ENCODE measurements at places on chromosomes 5 and 9.

- peak; percentile 16 for DNase-seq
Measured at GRCh38 chr5:150103678-150104549, 17.6 kb upstream of the CSF1R start.

GRCh38 chr5:101679816-101680215, 616.3 kb downstream of the SLCO4C1 start:
- DNase-seq: no peak

GRCh38 chr5:132629230-132629944, 28.6 kb upstream of the IL13 start:
- no peak for DNase-seq

DNA sequence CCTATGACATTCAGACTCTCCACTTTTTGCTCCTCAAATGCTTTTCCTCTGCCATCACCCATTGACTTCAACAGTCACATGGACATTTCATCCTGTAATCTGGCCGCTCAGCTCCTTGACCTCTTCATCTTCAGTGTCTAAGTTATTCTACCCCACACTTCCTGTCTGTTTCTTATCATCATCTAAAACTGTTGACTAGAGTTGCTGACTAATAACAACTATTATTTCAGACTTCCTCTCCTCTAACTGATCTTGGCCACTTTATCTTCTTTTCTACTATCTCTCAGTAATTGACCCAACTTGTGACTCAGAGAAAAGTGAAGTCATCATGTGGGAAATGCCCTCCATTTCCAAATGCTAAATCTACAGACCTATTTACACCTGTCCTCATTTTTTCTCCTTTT, 254.7 kb upstream of the TRPC7 start:
- no peak for DNase-seq

DNA sequence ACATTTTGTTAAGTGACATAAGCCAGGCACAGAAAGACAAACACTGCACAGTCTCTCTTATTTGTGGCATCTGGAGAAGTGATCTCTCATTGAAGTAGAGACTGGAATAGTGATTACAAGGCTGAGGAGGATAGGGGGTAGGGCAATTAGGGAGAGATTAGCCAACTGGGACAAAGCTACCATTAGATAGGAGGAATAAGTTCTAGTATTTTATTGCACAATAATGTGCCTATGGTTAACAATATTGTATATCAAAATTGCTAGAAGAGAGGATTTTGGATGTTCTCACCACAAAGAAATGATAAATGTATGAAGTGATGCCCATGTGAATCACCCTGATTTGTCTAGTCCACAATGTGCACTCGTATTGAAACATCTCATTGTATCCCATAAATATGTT, 281.8 kb downstream of the MTRR start:
- no peak for DNase-seq

GRCh38 chr9:88302579-88303324, 85.5 kb upstream of the SPIN1 start:
- no peak for DNase-seq

DNA sequence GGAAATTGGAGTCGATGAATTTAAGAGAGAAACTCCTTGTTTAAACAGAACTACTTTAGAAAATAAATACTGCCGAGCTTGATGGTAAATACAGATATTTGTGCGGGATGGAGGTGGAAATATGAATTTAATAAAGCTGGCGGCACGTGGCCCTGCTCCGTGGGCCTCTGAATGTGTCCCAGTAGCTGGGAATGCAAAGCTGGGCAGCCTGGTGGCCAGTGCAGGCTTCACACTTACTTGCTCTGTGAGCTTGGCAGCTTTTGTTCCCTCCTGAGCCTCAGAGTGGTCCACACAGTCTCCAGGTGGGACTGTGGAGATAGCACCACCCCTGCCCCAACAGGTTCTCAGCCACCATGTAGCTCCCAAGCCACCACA, 45.9 kb downstream of the BARX1 start:
- no peak for DNase-seq

- DNase-seq: peak; percentile 59
Measured at GRCh38 chr9:137550231-137550621, at the start of gene PNPLA7. PNPLA7 (minus strand) TSS chr9:137550402; CDS start chr9:137550197, 205 bp downstream.

DNA sequence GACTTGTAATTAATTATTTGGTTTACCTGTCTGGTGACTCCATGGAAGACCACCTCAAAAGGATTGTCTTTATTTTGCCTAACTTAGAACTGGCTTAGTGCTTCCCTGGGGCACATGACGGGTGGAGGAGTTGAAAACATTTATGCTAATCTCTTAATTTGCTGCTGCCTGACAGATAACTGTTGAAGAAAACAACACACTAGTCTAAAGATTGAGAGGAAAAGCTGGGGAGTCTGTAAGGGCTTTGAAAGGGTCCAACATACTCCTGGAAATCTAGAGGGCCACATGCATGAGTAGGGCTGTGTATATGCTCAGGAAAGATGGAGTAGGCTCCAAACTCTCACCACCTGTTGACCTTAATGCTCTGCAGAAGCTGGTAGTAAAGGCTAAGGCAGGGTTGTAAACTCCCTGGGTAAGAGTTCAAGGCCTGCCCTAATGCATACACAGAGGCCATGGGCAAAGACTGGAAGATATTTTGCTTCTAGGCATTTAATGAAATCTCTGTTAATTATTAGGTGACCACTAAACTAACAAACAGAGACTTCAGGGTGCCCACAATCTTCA, 40.7 kb downstream of the NR3C1 start:
- DNase-seq: no peak

DNA sequence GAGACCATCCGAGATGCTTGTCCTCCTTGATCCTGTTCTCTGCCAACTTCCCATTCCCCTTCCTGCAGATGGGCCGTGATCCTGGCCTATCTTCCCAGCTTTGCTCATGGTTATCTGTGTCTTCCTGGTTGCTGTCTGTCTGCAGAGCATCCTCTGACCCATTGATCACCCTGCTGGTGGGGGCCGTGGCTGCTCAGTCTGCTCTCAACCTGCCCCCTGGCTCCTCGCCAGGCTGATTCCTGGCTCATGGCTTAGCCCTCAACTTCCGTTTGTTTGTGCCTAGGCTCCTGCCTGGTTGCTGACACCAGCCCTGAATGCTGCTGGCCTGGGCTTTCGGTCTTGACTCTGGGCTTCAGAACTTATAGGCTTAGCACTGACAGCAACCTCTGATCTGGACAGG, 67.1 kb upstream of the SMIM15 start:
- DNase-seq: no peak

DNA sequence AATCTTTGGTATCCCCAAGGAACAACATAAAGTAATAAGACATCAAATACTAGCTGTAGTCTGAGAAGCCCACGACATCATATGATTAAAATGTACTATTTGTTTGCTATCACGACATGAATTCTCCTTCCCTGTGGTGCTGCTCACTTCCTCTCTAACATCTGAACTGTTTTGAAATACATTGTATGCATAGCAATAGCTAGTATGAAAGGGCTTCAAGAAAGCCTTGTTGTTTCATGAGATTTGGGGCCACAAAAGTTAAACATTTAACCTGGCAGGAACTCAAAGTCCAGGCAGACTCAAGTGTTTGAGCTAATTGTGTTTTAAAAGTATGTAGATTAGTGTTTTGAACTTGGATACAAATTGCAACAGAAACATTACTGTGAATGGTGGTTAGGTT, 237.4 kb upstream of the PTGER4 start:
- DNase-seq: no peak

- no peak for DNase-seq
Measured at GRCh38 chr5:10761933-10762775, 1.1 kb upstream of the DAP start.

- no peak for DNase-seq
Measured at GRCh38 chr5:89313044-89313443, 430.1 kb upstream of the MEF2C start.

DNA sequence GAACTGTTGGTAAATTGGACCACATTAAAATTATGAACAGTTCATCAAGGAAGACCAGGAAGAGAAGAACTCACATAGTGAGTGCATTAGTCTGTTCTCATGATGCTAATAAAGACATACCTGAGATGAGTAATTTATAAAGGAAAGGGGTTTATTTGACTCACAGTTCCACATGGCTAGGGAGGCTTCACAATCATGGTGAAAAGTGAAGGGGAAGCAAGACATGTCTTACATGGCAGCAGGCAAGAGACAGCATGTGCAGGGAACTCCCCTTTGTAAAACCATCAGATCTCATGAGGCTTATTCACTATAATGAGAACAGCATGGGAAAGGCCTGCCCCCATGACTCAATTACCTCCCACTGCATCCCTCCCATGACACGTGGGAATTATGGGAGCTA, 135.9 kb upstream of the MAN2A1 start:
- DNase-seq: no peak
